ENCODE measurements at places on chromosomes 11 and 22. TPM values are rescaled to one million over a fixed set of nuclear protein-coding genes. Genes with fewer than 3 reads are reported as not detected.

The LRRC74B gene
- total RNA-seq, result not detected

The TNNI2 gene
- not detected for total RNA-seq

The KRTAP5-1 gene
- not detected for total RNA-seq

The OR8H3 gene
- total RNA-seq, result not detected

The TRIM51G gene
- not detected for total RNA-seq

The ANO9 gene
- total RNA-seq, result not detected

The OR8D4 gene
- total RNA-seq, result not detected

The PANX3 gene
- not detected for total RNA-seq

The MB gene
- total RNA-seq, result not detected

The MS4A6E gene
- total RNA-seq, result not detected
